DMS 273 treated with DMSO at 0.1 percent for 48 hours (cell line): ENCODE measurements at places on chromosomes 7 and 10.

GRCh38 chr7:112654322-112655216, 135.6 kb downstream of the TMEM168 start:
- DNase-seq, result no peak

GRCh38 chr7:77783111-77783510, 15.1 kb downstream of the TMEM60 start:
- no peak for DNase-seq

GRCh38 chr7:2431260-2431867, 28.0 kb downstream of the CHST12 start:
- no peak for DNase-seq

DNA sequence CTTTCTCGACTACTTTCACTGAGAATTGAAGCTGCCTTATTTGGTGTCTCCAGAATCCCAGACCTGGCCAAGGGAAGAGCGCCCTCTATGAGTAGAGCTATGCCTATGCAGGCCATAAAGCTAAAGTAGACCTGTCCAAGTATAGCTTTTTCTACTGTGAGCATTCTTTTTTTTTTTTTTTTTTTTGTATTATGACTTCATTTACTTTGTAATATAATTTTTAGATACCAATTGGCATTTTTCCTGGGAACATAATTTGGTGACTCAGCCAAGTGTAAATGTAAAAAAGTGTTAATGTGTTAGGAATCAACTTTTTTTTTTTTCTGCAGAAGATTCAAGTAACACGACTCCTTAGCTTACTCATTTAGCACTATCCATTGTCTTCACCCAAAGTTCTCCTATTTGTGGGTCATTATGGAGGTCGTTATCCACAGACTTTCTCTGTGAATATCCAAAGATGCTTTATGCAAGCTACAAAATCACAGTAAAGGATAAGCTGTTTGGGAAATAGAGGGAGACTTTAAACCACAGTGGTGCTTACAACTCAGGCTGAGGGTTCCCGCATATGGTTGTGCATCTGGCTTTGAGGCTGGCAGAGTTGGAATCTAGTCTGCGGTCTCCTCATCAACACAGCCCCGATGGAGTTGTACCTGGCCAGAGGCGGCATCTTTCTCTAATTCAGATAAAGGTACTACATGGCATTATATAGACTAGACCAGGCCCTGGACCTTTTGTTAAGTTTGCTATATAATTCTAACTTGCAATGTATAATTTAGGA, 1040.2 kb upstream of the SORCS1 start:
- DNase-seq, result no peak

- DNase-seq, result no peak
These were observed 23.0 kb downstream of the GHRHR start for GRCh38 chr7:30986738-30987137.

DNA sequence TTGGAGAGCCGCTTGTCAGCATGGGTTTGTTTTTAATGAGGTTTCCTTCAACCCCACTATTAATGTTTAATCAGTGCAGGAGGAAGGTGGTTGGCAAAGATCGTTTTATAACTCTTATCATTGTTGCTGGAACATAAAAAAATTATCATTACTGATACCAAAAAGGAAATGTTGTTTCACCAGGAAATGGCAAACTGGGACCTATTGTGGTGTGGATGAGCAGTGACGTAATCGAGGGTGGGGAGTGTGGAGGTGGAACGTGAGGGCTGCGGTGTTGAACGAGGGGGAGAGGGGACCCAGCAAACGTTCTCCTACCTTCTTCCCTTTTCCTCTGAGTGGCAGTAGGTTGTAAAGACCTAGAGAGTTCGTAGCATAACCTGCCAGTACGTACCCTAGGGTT, 71.9 kb upstream of the TOMM7 start:
- no peak for DNase-seq

DNA sequence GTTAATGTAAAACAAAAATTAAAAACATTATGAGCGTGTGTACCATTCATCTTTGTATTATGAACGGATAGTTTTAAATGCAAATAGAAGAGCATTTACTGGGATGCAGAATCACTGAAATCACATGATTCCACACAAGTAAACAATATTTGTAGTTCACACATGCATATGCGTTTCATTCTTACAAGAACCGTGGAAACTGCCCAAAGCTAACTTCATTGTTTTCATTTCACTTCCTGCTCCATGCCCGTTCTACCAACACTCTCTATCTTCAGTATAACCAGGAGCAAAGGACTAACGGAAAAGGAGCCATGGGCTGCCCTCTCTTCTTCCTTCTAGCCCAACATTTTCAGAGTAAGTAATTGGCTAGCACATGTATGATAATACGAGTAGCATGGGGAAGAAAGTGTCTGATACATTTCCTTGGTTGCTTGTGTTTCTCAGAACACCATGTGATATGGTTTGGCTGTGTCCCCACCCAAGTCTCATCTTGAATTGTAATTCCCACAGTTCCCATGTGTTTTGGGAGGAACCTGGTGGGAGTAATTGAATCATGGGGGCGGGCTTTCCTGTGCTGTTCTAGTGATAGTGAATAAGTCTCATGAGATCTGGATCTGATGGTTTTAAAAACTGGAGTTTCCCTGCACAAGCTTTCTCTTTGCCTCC, 38.8 kb downstream of the ZNF783 start:
- no peak for DNase-seq

- DNase-seq, result no peak
These were observed 31.0 kb upstream of the MKI67 start for GRCh38 chr10:128156999-128157755.

- no peak for DNase-seq
These were observed 35.5 kb downstream of the GRIFIN start for GRCh38 chr7:2440608-2441245.

DNA sequence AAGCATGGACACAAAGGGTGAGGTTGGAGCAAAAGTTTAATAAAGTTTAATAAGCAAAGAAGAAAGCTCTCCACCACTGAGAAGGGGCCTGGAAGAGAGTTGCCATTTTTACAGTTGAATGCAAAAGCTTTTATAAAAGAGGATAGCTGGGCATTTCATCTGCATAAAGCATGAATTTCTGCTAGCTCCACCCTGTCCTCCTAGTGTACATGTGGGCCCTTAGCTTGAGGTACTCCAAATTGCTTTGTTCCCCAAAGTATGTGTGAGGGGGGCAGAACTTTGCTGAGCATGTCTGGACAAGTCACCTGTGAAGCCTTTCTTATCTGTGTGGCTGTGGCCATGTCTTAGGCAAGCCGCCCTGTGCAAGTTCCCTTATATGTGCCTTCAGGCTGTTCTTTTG, 22.6 kb upstream of the CROT start:
- DNase-seq, result no peak

DNA sequence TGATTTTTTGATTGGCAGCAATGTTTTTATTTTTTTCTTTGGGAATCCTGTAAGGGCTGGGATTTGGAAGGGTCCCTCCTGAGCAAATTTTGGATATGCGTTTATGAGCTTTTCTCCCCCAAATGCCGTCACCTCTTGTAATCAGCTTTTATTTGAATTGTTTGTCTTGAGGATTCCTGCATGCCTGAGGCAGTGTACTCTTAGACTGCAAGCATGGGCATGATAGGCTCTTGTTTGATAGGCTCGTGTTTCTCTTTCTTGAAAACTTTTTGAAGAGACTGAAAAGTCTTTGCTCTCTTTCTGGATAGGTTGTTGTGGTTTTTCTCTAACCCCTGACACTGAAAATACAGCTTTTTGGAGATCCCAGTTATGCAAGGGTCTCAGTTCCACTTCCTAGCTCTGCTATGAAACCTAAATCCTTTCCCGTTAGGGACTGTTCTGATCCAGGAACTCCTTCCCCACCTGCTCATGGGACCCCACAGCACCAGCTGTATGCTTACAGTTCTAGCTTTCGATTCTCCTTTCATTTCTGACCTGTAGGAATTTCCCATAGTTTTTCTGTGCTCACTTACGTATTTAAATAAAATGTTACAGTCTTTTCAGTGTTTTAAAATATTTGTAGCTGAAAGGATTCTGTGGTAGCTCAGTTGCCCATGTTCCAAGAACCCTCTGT, 17.2 kb downstream of the TSPAN13 start:
- DNase-seq, result no peak

- no peak for DNase-seq
These were observed 41.9 kb upstream of the NXPH1 start for GRCh38 chr7:8391353-8392062.

DNA sequence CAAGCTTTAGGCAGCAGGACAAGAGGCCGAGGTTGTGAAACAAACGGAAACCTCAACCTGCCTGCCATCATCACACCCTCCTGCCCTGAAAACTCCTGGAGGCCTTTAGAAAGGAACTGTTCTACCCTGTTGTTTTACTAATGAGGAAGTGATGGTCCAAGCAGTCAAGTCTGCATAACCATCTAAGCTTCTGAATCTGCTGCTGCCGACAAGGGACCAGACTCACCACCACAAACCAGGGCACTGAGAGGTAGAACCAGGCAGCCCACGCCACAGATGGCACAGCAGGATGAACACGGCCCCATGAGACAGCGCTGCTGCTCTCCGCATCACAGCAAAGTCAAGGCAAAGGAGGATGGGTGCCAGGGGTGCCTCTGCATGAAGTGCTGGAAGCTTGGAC, 209.4 kb downstream of the CELF2 start:
- DNase-seq, result no peak

DNA sequence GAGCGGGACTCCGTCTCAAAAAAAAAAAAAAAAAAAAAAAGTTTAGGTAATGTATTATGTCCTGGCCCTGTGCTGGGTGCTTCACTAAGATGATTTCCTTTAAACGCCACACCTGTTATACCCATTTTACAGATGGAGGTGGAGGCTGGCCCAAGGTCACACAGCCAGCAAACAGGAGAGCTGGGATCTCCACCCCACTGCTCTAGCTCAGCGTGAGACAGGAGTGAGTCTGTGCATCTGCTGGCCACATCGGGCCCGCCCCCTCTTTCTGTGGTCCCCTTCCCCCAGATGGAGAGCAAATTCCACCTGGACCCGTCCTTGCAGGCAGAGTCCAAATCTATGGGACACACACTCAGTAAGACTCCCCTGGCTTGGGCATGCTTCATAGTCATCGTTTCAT, 51.0 kb downstream of the LHPP start:
- no peak for DNase-seq

GRCh38 chr7:137127806-137128205, 215.7 kb downstream of the PTN start:
- no peak for DNase-seq

GRCh38 chr7:92988941-92989545, 128.7 kb downstream of the SAMD9 start:
- DNase-seq, result no peak

GRCh38 chr10:127423218-127423915, 125.7 kb upstream of the NPS start:
- no peak for DNase-seq

GRCh38 chr7:94183891-94184290, 179.7 kb upstream of the BET1 start:
- DNase-seq, result no peak

DNA sequence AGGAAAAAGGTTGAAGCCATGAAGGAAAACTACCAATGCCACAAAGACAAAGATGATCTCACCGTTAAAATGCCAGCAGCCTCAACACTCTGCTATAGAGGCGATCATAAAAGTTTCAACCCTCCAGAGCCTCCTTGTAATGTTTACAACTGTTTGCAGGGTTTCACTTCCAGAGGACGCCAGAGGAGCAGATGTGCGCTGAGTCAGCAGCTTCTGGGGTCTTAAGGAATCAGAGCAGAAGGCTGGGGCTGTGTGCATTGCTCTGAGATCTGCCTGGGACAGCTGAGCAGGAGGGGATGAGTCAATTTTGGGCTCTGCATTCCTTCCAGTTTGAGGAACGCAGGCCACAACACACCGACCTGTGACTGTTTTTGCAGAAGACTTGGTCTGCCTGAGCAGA, 98.3 kb downstream of the TMEM130 start:
- peak; percentile 85 for DNase-seq

- no peak for DNase-seq
These were observed 501.6 kb downstream of the TCERG1L start for GRCh38 chr10:130809761-130810515.

DNA sequence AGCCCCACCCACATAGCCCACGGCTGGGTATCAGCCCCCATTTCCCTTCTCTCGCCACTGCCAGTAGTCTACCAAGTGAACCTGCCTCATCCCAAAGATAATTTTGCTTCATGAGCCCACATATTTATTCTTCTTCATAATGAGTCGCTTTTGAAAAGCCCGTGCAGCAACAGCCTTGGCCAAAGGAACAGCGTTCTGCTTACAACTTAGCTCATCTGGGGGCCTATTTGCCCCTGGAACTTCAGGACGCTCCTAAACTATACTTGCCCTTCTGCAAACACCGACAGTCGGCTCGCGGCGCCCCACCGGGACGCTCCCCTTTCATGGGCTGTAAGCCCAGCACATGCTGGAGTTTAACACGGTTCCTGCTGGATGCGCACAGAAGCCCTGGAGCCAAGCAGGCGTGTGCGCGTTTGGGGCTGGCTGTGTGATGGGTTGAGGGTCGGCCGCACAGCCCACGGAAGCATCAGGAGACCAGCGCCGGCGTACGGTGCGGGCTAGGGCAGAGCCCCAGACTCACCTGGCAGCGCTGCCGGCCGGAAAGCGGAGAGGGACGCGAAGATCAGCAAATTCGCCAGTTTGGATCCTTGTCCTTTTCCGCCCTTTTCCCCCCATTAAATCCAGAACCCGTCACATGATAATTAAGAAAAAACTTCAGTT, 370 bp downstream of the TMEM60 start:
- no peak for DNase-seq

DNA sequence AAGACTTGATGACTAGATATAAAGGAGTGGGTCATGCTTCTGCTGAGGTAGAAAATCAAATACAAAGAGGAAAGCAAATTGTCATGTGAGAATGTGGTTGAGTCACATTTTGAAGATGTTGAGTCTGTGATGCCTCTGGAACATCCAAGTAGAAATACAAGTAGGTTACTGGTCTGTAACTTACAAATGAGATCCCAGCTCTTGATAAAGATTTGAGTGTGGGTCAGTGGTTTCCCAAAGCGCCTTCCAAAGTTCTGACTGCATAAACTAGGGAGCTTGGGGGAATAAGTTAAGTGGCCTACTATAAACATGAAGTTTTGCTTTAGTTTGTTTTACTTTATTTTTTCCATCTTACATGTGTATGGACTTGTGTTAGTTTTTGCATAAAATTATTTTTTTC, 144.3 kb upstream of the ETV1 start:
- DNase-seq, result no peak

DNA sequence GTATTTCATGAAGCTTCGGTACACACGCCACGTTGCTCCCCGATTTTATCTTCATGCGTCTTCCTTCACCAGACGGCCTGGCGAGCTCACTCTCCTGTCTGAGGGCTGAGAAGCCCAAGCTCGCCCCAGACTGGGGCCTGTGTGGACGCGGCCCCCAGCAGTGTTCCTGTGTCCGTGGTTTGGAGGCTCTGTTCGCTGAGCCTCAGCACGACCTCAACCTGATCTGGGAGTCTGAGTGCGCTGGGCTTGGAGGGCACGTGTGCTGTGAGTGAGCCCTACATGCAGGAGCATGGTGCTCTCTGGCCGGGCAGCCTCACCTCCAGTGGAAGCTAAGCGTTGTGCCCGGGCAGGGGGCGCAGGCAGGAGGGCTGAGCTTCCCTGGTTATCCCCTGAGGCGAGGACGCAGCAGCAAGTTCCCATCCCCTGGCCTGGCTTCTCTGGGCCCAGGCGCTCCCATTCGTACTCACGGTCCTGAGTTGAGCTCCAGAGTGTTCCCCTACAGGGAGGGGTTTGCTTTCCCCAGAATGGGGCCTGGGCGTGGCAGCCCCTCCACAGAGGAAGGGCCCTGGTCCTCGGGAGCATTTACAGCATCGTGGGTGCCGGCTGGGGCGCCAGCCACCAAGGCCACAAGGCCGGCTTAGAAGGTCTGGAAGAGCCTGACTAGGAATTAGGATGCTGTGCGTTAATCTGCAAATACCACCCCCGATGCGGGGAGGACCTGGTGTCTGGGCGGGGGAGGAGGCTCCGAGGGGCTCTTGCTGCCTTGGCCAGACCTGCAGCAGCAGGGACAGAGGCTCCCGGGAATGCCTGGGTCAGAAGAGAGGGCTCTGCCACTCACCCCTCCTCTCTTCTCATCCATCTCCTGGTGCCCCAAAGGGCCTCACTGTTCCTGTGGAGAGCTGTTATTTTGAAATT, 400.6 kb downstream of the DNAJB6 start:
- no peak for DNase-seq
